Stimulated activated CD8-positive, alpha-beta memory T cell treated with anti-CD3 and anti-CD28 coated beads, Interleukin-2, amount 100 ng/mL, for 48 hours (primary cell): ENCODE measurements at places on chromosomes 1 and 21.

GRCh38 chr1:176566004-176566975, 103.3 kb downstream of the PAPPA2 start:
- DNase-seq, result no peak

DNA sequence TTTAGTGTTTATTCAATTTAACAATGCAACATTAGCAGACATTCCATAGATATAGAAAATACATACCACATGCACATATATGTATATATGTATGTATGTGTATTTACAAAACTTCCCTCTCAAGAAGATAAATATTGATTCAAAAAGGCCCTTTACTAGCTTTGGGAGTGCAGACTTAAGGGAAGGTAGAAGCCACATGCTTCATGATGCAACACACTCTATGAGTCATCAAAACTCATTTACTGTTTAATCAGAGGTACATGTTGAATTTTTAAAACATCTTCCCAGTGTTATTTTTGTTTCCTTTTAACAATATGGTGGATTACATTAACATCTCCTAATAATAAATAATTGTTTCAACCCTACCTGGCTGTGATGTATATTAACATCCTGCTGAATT, 61.4 kb upstream of the KIRREL1 start:
- DNase-seq, result no peak

DNA sequence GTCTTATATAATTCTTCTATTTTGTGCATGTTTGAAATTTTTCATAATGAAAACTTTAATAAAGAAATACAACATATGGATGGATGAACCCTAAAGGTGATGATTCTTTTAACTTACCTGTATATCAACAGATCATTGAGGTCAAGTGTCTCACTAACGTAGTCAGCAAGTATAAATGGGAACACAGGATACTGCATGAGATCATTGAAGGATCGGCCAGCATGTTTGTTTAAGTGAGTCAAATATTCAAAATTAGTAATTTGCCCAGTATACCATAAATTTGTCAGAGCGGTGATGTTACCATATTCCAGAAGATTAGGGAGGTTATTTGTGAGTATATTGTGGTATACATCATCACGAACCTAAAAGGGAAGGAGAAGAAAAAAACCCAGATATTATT, 71.0 kb upstream of the GNG4 start:
- DNase-seq, result no peak

- DNase-seq, result no peak
These were observed 1173.8 kb upstream of the TMPRSS15 start for GRCh38 chr21:19577381-19577780.

GRCh38 chr1:246608616-246609376, 42.5 kb downstream of the CNST start:
- peak; percentile 15 for DNase-seq

DNA sequence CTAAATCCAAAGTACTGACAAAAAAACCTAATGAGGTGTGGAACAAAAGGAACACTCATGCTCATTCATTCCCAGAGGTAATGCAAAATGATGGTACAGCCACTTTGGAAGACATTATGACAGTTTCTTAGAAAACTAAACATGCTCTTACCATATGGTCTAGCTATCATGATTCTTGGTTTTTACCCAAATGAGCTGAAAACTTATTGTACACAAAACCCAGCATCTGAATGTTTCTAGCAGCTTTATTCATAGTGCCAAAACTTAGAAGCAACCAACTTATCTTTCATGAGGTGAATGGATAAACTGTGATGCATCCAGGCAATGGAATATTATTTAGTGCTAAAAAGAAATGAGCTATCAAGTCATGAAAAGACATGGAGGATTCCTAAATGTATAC, 318.4 kb upstream of the OLFM3 start:
- no peak for DNase-seq

DNA sequence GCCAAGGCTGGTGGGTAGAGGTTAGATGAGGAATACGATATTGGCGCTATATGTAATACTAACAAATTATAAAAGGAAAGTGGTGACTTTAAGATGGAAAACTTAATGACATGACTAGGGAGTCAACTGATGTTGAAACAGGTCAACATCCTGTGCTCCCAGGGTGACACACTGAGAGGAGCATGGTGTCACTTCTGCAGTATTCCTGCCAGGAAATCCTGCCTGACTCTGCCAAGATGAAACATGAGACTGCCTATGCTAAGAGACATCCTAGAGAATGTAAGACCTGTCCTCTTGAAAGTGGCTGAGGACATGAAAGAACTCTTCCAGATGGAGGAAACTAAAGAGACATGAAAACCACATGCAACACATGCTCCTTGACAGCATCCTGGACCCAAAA, 65.0 kb upstream of the KCND3 start:
- no peak for DNase-seq
